ENCODE measurements at places on chromosomes 1 and 21. TPM values are rescaled to one million over a fixed set of nuclear protein-coding genes. Genes with fewer than 3 reads are reported as not detected.

GRCh38 chr1:37846647-37847339 is 12.6 kb downstream of the MTF1 start:
- peak overlapping the region; percentile 14 for H3K4me3 ChIP-seq
- peaks cover 13% of the 10 kb centered on the region for H3K4me1 ChIP-seq
- DNase-seq, result no peak
- peak overlapping the region; percentile 73 for H3K27ac ChIP-seq
- H3K36me3 ChIP-seq, result no peaks in the 10 kb centered on the region
- H3K27me3 ChIP-seq, result no peaks in the 10 kb centered on the region

DNA sequence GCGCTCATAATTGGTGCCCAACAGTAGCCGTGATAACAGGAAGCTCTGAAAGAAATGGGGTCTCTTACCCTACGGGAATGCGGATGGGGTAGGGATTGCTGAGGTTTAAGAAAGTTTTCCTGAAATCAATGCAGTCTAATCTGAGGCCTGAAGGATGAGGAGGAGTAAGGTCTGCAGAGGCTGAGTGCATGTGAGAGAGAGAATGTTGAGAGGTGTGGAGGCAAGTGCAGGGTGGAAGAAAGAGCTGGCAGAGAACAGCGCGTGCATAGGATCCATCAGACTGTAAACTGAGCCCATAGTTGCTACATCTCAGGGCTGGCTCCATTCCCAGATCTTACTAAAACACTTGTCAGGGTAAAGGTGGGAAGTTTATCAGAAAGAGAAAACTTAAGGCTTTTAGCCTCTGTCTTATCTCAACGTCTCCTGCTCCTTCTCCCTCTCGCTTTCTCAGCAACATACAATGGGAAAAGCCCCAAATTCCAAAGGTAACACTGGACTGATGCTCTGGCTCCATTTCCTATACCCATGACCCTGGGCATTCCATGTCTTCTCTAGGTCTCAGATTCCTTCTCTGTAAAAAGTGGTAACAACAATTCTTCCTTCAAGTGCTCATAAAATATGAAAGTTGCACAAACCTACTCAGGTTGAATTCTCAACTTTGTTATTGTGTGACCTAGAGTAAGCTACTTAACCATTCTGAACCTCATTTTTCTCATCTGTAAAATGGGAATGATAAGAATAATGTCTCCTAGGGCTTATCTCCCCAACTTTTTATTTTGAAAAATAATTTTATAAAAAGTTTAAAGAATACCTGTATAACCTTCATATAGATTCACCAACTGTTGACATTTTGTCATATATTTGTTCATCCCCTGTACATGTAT is 75.2 kb downstream of the SH3GLB1 start:
- H3K27ac ChIP-seq, result no peak overlapping the region
- DNase-seq, result no peak
- H3K27me3 ChIP-seq, result no peaks in the 10 kb centered on the region
- no peaks in the 10 kb centered on the region for H3K36me3 ChIP-seq

GRCh38 chr1:31957701-31958674 is 19.8 kb upstream of the PTP4A2 start:
- no peaks in the 10 kb centered on the region for H3K36me3 ChIP-seq
- peaks cover 24% of the 10 kb centered on the region for H3K4me1 ChIP-seq
- H3K4me3 ChIP-seq, result no peak overlapping the region
- no peak for DNase-seq
- no peaks in the 10 kb centered on the region for H3K27me3 ChIP-seq

DNA sequence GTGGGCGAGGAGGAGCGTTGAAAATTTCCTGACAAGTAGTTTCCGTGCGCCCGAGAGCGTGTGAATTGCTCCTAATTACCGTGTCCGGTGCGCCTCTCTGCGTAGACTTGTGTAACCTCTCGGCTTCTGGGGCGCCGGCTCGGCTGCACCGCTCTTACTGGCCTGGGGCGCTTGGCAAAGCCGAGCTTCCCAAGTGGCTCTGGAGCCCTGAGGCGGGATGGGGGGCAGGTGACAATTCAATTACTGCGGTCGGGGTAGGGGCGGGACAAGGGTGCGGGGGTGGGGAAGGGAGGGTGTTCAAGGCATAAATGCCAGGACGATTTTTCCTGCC is 392 bp upstream of the DMRTA2 start:
- H3K27me3 ChIP-seq, result peaks cover 100% of the 10 kb centered on the region
- H3K4me3 ChIP-seq, result peak overlapping the region; percentile 3
- no peak for DNase-seq
- peaks cover 17% of the 10 kb centered on the region for H3K4me1 ChIP-seq
- no peak overlapping the region for H3K27ac ChIP-seq
- no peaks in the 10 kb centered on the region for H3K36me3 ChIP-seq

- H3K27me3 ChIP-seq, result no peaks in the 10 kb centered on the region
- H3K36me3 ChIP-seq, result no peaks in the 10 kb centered on the region
- no peak overlapping the region for H3K4me3 ChIP-seq
- peak overlapping the region; percentile 37 for H3K27ac ChIP-seq
These were observed 55.0 kb upstream of the PTGFRN start for GRCh38 chr1:116854716-116855115.

GRCh38 chr1:201779351-201779880 is 49.5 kb upstream of the IPO9 start:
- H3K4me3 ChIP-seq, result no peak overlapping the region
- no peaks in the 10 kb centered on the region for H3K27me3 ChIP-seq
- H3K4me1 ChIP-seq, result no peaks in the 10 kb centered on the region

DNA sequence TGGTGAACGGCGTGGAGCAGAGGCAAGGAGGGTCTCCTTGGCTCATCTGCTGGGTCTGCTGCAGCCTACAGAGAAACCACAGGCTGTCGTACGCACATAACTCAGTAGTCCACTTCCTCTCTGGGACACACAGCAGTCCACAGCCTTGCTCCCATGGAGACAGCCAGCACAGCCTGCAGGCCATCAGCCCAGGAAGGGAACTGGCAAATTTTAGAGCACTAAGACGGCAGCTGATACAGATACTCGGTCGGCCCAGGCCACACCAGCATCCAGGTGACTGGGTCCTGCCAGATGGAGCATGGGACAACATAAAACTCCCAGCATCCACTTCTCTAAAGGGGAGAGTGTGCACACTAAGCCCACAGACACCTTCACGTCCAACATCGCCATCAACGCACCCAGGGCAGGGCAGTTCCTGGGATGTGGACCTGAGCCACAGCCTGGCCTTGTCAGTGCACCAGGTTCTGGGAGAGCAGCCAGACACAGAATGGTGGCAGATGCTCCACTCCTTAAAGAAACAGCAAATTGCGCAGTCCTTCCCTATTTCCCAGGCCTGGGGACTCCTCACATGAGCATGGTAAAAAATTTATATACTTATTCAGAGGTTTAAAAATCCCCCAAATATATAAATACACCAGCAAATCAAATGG is 247.1 kb upstream of the RAB4A start:
- no peak overlapping the region for H3K27ac ChIP-seq
- no peaks in the 10 kb centered on the region for H3K36me3 ChIP-seq
- no peak for DNase-seq
- H3K27me3 ChIP-seq, result no peaks in the 10 kb centered on the region
- H3K4me3 ChIP-seq, result no peak overlapping the region

DNA sequence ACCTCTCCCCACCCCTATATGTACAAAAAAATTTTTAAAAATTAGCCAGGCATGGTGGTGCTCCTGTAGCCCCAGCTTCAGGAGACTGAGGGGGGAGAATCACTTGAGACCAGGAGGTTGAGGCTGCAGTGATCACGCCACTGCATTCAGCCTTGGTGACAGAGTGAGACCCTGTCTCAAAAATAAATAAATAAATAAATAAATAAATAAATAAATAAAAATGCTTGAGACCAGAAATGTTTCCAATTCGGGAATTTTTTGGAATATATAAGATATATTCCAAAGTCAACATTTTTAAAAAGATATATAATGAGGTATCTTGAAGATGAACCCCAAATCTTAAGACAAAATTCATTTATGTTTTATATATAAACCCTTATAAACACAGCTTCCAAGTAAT is 42.4 kb upstream of the RAB4A start:
- no peak overlapping the region for H3K4me3 ChIP-seq
- no peaks in the 10 kb centered on the region for H3K36me3 ChIP-seq
- no peak overlapping the region for H3K27ac ChIP-seq
- no peak for DNase-seq
- H3K4me1 ChIP-seq, result peaks cover 26% of the 10 kb centered on the region
- no peaks in the 10 kb centered on the region for H3K27me3 ChIP-seq

- no peaks in the 10 kb centered on the region for H3K4me1 ChIP-seq
- DNase-seq, result no peak
- H3K36me3 ChIP-seq, result no peaks in the 10 kb centered on the region
- H3K27me3 ChIP-seq, result no peaks in the 10 kb centered on the region
- H3K27ac ChIP-seq, result no peak overlapping the region
These were observed 10.8 kb downstream of the LRRC8D start for GRCh38 chr1:89831462-89832120.

DNA sequence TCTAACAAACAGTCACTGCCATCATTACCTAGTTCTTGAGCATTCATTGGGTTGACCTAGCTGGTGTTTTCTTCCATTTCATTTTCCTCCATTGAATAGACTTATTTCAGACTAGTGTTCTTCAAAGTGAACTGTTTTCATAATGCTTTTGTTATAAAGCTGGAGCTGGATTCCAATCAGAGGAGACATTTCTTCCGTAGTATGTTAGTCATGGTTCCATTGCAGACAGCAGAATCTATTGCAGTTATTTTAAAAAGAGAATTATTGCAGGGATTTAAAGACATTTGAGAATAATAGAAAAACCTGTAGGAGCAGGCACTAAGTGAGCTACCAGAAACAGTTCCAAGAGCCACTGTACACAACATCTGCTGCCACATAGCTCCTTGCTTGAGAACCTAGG is 50.0 kb downstream of the HHAT start:
- H3K36me3 ChIP-seq, result no peaks in the 10 kb centered on the region
- no peaks in the 10 kb centered on the region for H3K27me3 ChIP-seq
- H3K4me3 ChIP-seq, result no peak overlapping the region
- no peak for DNase-seq
- no peak overlapping the region for H3K27ac ChIP-seq

DNA sequence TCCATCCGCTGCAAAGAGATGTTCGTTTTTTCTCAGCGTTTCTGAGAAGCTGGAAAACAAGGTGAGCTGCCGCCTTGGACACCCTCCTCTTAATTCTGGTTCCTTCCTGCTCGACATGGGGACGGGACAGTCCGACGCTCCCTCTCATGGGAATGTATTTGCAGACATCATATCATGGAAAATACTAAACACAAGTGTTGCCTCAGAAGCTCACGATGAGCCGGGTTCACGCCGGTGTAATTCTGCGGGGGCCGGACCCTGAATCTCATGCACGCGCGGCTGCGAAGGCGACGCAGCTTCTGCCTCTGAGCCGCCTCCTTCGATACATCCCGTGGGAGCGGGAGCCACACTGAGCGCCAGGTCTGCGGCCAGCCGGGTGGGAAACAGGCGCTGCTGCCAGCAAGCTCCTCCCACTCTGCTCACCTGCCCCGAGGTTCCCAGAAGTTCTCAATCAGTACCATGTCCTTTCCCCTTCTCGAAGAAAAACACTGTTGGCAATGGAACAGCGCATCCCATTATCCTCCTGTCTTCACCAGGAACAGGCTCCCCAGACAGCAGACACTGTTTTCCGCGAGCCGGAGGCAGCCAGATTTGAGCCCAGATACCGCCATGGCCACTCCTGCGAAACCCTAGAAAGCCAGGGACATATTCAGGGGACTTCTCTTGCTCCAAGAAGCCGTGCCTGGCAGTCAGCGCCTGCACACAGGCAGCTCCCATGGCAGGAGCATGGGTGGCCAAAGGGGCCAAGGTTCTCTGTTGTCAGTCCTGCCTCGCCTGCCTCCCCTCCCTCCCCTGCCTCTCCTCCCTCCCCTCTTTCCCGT is 98.0 kb downstream of the WDR4 start:
- no peak overlapping the region for H3K4me3 ChIP-seq
- no peaks in the 10 kb centered on the region for H3K36me3 ChIP-seq
- no peak overlapping the region for H3K27ac ChIP-seq
- H3K27me3 ChIP-seq, result peaks cover 3% of the 10 kb centered on the region
- DNase-seq, result peak; percentile 36

- DNase-seq, result no peak
- H3K36me3 ChIP-seq, result no peaks in the 10 kb centered on the region
- H3K4me1 ChIP-seq, result peaks cover 16% of the 10 kb centered on the region
- no peak overlapping the region for H3K27ac ChIP-seq
- no peak overlapping the region for H3K4me3 ChIP-seq
These were observed 54.9 kb downstream of the SLC30A7 start for GRCh38 chr1:100950781-100951180.

- H3K4me1 ChIP-seq, result no peaks in the 10 kb centered on the region
- H3K27ac ChIP-seq, result no peak overlapping the region
- no peaks in the 10 kb centered on the region for H3K27me3 ChIP-seq
- no peak for DNase-seq
- H3K36me3 ChIP-seq, result no peaks in the 10 kb centered on the region
- no peak overlapping the region for H3K4me3 ChIP-seq
These were observed 69.5 kb downstream of the MAN1C1 start for GRCh38 chr1:25685938-25686665.

GRCh38 chr1:63599799-63600198 is 6.6 kb downstream of the PGM1 start:
- H3K36me3 ChIP-seq, result no peaks in the 10 kb centered on the region
- H3K27ac ChIP-seq, result no peak overlapping the region
- H3K27me3 ChIP-seq, result no peaks in the 10 kb centered on the region
- no peaks in the 10 kb centered on the region for H3K4me1 ChIP-seq
- no peak for DNase-seq
- no peak overlapping the region for H3K4me3 ChIP-seq

DNA sequence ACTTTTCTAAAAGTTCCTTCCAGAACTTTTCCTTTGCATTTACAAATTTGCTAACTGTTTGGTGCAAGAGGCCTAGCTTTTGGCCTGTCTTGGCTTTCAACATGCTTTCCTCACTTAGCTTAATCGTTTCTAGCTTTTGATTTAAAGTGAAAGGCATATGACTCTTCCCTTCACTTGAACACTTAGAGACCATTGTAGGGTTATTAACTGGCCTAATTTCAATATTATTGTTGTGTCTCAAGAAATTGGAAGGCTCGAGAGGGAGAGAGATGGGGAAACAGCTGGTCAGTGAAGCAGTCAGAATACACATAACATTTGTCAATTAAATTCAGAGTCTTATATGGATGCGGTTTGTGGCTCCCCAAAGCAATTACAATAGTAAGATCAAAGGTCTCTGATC is 63.0 kb upstream of the MPC2 start:
- no peaks in the 10 kb centered on the region for H3K4me1 ChIP-seq
- no peaks in the 10 kb centered on the region for H3K27me3 ChIP-seq
- H3K4me3 ChIP-seq, result no peak overlapping the region
- no peak overlapping the region for H3K27ac ChIP-seq

DNA sequence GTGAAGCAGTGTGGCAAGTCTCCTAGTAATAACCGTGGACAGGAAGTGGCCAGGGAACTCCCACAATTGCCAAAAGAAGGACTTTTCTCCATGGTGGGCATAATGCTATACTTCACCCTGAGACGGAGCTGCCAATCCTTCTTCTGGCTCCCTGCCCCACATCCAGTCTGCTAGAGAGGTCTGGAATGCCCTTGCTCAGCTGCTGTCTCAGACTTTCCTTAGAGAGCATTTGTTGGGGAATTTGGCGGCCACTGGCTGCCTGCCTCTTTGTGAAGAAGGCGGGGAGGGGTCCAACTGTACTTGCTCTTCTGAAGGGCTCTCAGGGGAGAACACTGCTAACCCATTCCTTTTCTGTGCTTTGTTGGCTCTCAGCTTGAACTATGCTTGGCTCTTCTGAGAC is 123.7 kb upstream of the EDN2 start:
- H3K4me1 ChIP-seq, result no peaks in the 10 kb centered on the region
- no peaks in the 10 kb centered on the region for H3K27me3 ChIP-seq
- no peak overlapping the region for H3K4me3 ChIP-seq
- DNase-seq, result no peak
- no peaks in the 10 kb centered on the region for H3K36me3 ChIP-seq

The CAPN8 gene
- 126 TPM for total RNA-seq

The UBASH3A gene
- 0.82 TPM for total RNA-seq

The TMEM269 gene
- 0.37 TPM for total RNA-seq

The TCHHL1 gene
- total RNA-seq, result not detected

The KCNA3 gene
- total RNA-seq, result 22.4 TPM

The TMEM200B gene
- total RNA-seq, result 7.5 TPM

The NUF2 gene
- total RNA-seq, result 28.5 TPM

The UBL4B gene
- total RNA-seq, result not detected

The ZNF695 gene
- total RNA-seq, result 0.16 TPM

The ABCG1 gene
- 64.3 TPM for total RNA-seq

Measured in transverse colon (tissue), 4 donors.